Mammary microvascular endothelial cell (primary cell): ENCODE measurements at places on chromosomes 6 and 20. TPM values are rescaled to one million over a fixed set of nuclear protein-coding genes. Genes with fewer than 3 reads are reported as not detected.

The EYA4 gene
- 0.33 TPM in 1 of 2 replicates, not detected in the other for total RNA-seq

The NR2E1 gene
- not detected in 2 replicates for total RNA-seq

The ECT2L gene
- total RNA-seq: not detected in 2 replicates

The HDGFL1 gene
- total RNA-seq: not detected in 2 replicates

The EEF1A2 gene
- 0.20 and 0.40 TPM in 2 replicates for total RNA-seq

The GRM1 gene
- total RNA-seq: not detected in 2 replicates

The CALHM4 gene
- total RNA-seq: 0.87 TPM in 1 of 2 replicates, not detected in the other

The CRIP3 gene
- not detected in 2 replicates for total RNA-seq

The WRNIP1 gene
- total RNA-seq: 53.2 and 61.8 TPM in 2 replicates

The MAK gene
- total RNA-seq: 0.07 TPM in 1 of 2 replicates, not detected in the other

The E2F1 gene
- 11.2 and 11.7 TPM in 2 replicates for total RNA-seq

The UBE2C gene
- 108 and 126 TPM in 2 replicates for total RNA-seq

The C20orf144 gene
- total RNA-seq: 0.05 TPM in 1 of 2 replicates, not detected in the other

The HRH3 gene
- not detected in 2 replicates for total RNA-seq

The POPDC3 gene
- 0.34 and 1.3 TPM in 2 replicates for total RNA-seq

The ENPP5 gene
- total RNA-seq: not detected in 2 replicates

The ANKRD66 gene
- total RNA-seq: not detected in 2 replicates

The MEP1A gene
- total RNA-seq: not detected in 2 replicates

The ABHD16B gene
- total RNA-seq: not detected in 2 replicates

The SLC22A7 gene
- total RNA-seq: not detected in 2 replicates

The SOX18 gene
- total RNA-seq: 19.4 and 25.2 TPM in 2 replicates
